ENCODE measurements at places on chromosomes 11 and 22.

- no peak for DNase-seq
Observed at GRCh38 chr11:20056950-20057943, 103.0 kb downstream of the DBX1 start.

- DNase-seq = no peak
Observed at GRCh38 chr11:914747-915501, 4.3 kb upstream of the CHID1 start.

- DNase-seq = peak; percentile 55
Observed at GRCh38 chr11:2268729-2269600, 1.4 kb downstream of the ASCL2 start.

DNA sequence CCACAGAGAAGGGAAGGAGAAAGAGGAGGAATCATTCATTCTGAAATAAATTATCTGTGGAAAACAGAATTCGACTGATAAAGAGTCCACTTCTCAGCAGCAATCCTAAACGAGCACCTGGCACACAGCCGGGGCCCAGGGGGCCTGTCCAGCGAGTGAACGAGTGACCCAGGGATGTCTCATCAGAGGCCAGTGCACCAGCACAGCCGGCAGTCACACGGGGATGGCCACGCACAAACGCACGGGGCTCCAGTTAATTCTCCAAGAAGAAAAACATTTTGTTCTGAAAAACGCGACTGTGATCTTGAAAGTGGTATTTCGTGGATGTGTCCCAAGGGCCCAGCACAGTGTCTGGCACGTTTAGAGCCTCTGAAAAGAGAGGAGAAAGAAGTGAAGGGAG is 154.6 kb downstream of the BRD1 start:
- DNase-seq = no peak

DNA sequence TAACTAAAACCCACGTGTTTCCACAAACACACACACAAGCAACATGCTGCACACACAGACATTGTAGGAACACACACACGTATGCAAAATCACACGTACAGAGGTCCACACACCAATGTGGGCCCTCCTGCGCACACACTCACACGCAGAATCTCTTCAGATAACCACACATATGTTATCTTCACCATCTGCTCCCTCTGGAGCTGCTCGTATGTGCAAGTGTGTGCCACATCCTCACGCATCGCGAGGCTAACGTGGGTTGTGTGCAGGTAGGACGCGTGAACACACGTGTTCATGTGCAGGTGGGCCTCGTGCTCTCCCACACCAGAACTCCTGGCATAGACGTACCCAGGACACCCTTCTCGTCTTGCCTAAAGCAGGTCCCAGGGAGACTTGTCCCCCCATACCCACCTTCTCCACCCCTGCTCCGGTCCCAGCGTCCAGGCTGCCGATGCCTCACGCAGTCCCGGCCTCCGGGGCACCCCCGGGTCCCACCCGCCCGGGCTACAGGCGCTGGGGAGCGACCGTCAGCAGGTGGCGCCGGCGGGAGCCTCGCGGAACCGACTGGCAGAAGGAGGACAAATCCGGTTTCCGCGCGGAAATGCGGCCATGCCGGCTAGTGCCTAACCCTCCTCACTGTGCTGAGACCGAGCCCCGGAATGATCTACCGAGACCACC is 10.3 kb upstream of the IGSF9B start:
- DNase-seq = peak; percentile 62

DNA sequence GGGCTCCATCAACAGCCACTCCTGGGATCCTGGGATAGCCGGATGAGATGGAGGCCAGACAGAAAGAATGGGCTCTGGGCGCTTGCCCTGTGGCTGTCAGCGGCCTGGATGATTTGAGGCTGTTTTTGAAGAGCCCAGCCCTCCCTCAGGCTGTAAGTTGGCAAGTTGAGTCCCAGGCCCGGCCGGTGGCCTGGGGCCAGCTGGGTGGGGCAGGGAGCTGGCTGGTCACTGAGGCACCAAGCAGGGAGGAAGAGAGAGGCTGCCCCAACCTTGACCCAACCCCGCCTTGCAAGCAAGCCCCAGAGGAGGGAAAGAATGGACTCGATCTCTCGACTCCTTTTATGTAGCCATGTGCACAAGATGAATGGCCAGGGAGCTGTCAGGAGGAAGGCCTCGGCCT is 34.9 kb downstream of the RIBC2 start:
- DNase-seq = no peak

DNA sequence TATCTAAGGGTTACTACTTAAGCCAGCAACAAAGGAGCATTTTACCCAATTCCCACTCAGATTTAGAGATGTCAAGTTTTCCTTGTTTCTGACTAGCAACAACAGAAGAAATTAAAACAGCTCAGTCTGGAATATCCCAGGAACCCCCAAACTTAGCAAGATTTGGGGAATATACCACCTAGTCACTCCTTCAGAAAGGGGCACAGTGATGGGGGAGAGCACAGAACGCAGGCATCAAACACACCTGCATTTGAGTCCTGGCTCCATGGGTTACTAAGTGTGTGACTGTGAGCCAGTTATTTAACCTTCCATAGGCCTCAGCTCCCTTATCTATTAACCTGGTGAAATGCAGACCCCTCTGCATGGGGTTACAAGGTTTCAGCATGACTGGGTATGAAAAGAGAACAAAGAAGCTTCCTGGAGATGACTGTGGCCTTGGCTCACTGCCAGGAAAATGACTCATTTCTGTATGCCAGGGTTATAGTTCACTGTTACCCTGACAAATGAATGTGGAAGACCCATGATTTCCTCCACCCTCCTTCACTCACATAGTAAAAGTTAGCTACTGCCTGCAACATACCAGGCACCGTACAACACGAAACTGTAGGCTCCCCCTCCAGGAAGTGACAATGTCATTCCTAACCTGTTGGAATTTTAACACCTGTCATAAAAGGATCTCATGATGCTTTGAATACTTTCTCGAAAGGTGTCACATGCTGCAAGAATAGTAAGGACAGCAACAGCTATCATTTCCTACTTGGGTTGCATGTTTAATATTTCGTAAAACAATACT is 79.6 kb downstream of the ME3 start:
- peak; percentile 75 for DNase-seq
